ENCODE measurements at places on chromosomes 6 and 20. TPM values are rescaled to one million over a fixed set of nuclear protein-coding genes. Genes with fewer than 3 reads are reported as not detected.

CST5 gene
- total RNA-seq, result not detected

DNAH8 gene
- under 0.01 TPM for total RNA-seq

NHLRC1 gene
- total RNA-seq, result 3.0 TPM

ECHDC1 gene
- 46.0 TPM for total RNA-seq

KIAA0408 gene
- total RNA-seq, result 2.4 TPM

SRMS gene
- not detected for total RNA-seq

CD24 gene
- 0.26 TPM for total RNA-seq

CFAP206 gene
- total RNA-seq, result 0.31 TPM

GCLC gene
- 15.7 TPM for total RNA-seq

SOBP gene
- total RNA-seq, result 5.8 TPM

OR2B6 gene
- total RNA-seq, result not detected

USP49 gene
- total RNA-seq, result 2.1 TPM

THBD gene
- total RNA-seq, result 293 TPM

GMPR gene
- total RNA-seq, result 37.7 TPM

SLC26A8 gene
- total RNA-seq, result 0.26 TPM

EMILIN3 gene
- not detected for total RNA-seq

BPIFA1 gene
- not detected for total RNA-seq

NOTCH4 gene
- 2.2 TPM for total RNA-seq

RAD21L1 gene
- total RNA-seq, result not detected

DDO gene
- total RNA-seq, result 5.5 TPM

ARFGEF2 gene
- 50.1 TPM for total RNA-seq

MROH8 gene
- total RNA-seq, result 1.6 TPM

AGER gene
- total RNA-seq, result 0.13 TPM

SMPDL3A gene
- 6.6 TPM for total RNA-seq

SEC63 gene
- total RNA-seq, result 29.3 TPM

COL20A1 gene
- not detected for total RNA-seq

DST gene
- 389 TPM for total RNA-seq

CD83 gene
- total RNA-seq, result 0.40 TPM

PHF3 gene
- total RNA-seq, result 49.7 TPM

MCM3 gene
- total RNA-seq, result 84.6 TPM

MOCS1 gene
- total RNA-seq, result 11.1 TPM

MAS1 gene
- under 0.01 TPM for total RNA-seq
